ENCODE measurements at places on chromosomes 2 and 18. TPM values are rescaled to one million over a fixed set of nuclear protein-coding genes. Genes with fewer than 3 reads are reported as not detected.

The CD207 gene
- 0.13 TPM for total RNA-seq

The MYOM1 gene
- 377 TPM for total RNA-seq

The MYCN gene
- 5.9 TPM for total RNA-seq

The CDH2 gene
- total RNA-seq: 3.3 TPM

The MSTN gene
- total RNA-seq: 26.2 TPM

DNA sequence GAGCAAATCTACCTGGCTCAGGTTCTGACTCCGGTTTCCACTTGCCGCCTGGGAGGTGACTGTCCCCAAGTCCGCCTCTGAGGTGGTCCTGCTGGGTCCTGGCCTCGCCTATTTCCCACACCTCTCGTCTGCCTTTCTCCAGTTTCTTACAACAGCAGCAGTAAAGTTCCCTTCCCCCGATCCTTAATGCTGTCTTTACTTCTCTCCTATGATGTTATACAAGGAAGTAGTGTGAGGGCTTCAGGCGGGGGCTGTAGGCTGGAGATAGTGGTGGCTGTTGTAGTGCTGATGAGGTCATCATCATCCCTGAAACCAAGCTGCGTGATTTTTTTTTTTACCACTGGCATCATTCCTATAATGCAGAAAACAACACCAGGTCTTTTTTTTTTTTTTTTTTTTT is 18.9 kb downstream of the TGIF1 start:
- DNase-seq: peak; percentile 14

- no peak for DNase-seq
Measured at GRCh38 chr2:143575340-143575739, 446.1 kb downstream of the ARHGAP15 start.

DNA sequence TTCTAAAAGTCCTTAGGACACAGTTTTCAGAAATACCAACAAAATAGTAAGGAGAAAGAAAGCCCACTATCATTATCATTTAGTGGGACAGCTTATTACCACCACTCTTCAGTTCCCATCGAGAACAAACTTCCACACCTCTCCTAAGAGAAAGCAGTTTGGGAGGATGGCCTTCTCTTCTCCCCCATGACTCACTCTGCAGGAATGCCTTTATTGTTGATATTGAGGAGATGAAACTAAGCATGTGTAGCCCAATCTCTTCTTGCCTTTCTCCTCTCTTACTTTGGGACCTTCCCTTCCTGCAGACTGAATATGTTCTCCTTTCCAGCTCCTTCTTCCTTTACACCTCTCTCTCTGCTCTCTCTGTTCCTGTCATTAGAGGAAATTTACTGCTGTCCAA is 30.0 kb upstream of the ERMN start:
- no peak for DNase-seq

GRCh38 chr2:239866350-239866749 is 158.8 kb downstream of the NDUFA10 start:
- no peak for DNase-seq

DNA sequence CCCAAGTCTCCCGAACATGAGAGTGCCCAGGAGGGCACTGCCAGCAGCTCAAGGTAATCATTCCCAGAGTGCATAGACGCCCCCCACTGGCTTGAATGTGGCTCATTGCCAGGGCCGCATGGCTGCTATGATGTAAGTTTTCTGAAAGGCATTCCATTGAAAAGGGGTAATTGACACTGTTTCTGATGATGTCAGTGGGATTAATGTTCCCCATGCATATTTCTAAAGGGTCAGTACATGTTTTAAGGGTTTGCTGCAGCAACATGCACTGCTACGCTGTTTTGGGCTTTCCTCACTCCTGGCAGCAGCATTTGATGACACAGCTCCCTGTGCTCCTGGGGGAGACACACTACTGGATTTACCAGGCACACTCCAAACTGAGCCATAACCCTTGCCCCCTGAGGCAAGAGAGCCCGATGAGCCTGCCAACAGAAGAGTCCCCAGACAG is 36.7 kb downstream of the KIAA2012 start:
- DNase-seq: peak; percentile 65

GRCh38 chr2:8094526-8094925 is 587.3 kb upstream of the ID2 start:
- peak; percentile 66 for DNase-seq

GRCh38 chr2:88880441-88880953 is 189.0 kb downstream of the RPIA start:
- DNase-seq: peak; percentile 88

DNA sequence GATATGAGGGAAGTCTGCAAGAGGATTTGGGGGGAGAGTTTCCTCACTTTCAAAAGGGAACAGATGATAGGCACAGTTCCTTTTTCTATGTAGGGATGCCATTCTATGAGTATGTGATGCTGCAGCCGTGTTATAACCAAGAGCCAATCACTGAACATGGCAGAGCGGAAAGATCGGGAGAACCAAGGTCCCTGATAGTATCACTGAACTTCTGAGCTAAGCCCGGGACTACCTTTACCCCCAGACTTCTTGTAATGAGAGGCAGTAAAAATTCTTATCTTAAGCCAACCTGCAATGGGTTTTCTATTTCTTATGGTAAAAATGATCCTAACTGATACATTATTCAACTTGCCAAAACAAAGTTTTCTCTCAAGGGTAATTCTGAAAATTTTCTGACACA is 21.6 kb upstream of the SLC1A4 start:
- no peak for DNase-seq

DNA sequence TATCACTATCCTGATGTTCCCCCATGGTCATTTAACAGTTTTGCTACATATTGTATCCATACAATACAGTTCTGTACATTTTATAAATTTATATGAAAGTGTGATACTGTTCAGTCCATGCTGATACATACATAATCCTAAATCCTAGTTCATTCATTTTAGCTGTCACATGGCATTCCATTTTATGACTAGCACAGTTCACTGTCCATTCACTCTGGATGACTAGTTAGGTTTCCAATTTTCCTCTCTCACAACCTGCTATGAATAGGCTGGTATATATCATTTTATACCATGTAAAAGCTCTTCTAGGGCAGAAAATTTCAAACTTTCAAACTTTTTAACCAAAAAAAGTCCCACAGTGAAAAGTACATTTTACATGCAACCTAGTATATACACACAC is 15.2 kb downstream of the SMAD2 start:
- no peak for DNase-seq

DNA sequence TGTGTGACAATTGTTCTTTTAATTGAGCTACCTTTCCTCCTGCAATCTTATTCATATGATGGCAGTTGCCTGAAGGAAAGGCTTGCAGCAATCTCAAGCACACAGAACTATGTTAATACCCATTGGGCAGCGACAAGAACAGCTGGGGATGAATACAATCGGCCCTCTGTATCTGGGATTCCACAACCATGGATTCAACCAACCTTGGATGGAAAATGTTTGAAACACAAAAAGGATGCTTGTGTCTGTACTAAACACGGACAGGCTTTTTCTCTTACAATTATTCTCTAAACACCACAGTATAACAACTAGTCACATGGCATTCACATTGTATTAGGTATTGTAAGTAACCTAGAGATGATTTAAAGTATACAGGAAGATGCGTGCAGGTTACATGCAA is 256.1 kb upstream of the SIX2 start:
- no peak for DNase-seq

DNA sequence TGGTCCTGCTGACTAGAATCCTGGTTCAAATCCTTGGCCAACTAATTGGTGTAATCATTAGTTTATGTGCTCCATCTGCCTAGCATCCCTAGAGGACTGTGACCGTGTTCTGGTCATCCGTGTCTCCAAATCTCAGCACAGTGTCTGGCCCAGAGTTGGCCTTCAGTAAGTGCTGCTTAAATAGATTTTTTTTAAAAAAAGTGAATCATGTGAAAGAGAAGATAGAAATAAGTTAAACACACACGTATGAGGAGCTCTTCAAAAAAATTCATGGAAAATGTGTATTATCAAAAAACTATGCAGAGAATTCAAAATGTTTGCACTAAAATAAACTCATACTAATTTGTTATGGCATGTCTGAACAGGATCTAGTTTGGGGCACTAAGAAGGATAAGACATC is 129.3 kb upstream of the TLK1 start:
- peak; percentile 38 for DNase-seq

DNA sequence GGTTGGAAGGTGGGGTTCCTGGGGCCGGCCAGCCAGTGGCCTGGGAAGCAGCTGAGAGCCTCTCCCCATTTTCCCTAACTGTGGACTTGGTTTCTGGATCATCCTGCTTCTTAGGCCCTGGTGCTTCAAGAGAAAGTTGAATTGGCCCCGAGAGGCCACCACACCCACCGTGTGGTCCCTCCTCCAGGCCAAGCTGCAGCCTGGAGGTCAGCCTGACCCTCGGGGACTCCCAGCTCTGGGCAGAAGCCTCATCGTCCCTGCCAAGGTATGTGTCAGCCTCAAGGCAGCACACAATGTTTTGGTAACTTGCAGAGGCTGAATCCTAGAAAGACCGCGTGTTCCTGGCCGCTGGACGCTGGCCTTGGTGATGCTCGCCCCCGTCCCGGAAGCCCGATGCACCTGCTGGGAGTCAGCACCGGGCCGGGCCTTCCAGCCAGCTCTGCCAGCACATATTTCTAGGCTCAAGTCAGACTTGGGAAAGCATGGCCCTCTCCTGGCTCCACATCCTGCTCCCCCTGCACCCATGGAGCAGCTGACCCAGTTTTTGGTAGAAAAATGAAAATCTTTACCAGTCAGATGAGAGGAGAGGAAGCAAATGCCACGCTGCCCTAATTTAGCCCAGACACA is 72.6 kb downstream of the ACTR2 start:
- DNase-seq: peak; percentile 94

DNA sequence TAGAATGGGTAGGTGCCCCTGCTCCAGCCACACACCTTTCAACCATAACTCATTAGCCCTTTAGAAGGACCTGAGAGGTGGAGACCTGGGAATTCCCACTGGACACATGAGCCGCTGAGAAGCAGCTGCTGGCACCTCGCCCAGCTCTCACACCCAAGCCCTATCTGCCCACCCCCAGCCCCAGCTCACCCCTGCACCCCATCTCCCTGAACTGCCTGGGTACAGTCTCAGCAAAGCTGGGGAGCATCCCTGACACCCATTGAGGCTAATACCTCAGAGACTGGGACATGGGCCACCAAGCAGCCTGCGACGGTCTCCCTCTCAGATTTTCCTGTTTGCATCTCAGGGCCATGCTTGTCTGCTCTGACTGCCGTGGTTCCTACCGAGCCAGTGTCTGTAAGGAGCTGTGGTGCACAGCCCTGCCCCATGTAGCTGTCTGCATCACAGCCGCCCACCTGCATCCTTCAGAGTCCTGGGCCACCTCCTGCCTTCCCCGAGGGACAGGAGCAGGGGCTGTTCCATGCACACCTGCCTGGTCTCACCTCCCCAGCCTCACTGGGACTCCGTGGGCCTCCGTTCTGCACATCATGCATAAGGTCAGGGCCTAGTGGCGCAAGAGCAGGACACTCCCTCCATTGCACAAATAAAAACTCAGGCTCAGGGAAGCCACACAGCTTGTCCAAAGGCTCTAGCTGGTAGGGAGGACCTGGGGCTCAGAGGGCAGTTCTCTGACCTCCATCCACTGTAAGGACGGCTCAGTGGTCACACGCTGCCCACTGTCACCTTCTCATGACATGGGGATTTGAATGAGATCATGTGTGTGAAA is 90.0 kb downstream of the SEPTIN10 start:
- DNase-seq: no peak

GRCh38 chr2:116416731-116417377 is 1397.6 kb upstream of the DDX18 start:
- DNase-seq: peak; percentile 53

DNA sequence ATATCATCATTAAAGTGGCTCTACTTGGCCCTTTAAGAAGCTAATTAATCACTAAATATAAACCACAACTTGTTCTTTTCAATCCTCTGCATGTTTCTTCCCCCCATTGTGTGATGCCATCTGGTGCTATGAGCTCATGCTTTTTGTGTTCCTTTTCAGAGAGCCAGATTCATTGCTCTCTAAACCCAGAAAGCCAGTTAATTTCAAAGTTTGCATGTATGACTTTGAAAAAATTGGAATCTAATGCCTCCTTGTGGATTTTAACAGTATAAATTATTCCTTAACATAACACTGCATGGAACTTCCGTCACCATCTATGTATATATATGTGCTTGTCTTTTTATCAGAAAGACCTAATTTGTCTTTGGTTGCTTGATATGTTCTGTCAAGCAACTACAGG is 31.1 kb downstream of the TMEM178A start:
- DNase-seq: peak; percentile 76

GRCh38 chr18:48902023-48902855 is 48.5 kb downstream of the SMAD7 start:
- DNase-seq: peak; percentile 89

All from muscle of leg (tissue), 16 donors.